Activated CD8-positive, alpha-beta memory T cell treated with anti-CD3 and anti-CD28 coated beads for 4 hours (primary cell): ENCODE measurements at places on chromosomes 13 and 19.

DNA sequence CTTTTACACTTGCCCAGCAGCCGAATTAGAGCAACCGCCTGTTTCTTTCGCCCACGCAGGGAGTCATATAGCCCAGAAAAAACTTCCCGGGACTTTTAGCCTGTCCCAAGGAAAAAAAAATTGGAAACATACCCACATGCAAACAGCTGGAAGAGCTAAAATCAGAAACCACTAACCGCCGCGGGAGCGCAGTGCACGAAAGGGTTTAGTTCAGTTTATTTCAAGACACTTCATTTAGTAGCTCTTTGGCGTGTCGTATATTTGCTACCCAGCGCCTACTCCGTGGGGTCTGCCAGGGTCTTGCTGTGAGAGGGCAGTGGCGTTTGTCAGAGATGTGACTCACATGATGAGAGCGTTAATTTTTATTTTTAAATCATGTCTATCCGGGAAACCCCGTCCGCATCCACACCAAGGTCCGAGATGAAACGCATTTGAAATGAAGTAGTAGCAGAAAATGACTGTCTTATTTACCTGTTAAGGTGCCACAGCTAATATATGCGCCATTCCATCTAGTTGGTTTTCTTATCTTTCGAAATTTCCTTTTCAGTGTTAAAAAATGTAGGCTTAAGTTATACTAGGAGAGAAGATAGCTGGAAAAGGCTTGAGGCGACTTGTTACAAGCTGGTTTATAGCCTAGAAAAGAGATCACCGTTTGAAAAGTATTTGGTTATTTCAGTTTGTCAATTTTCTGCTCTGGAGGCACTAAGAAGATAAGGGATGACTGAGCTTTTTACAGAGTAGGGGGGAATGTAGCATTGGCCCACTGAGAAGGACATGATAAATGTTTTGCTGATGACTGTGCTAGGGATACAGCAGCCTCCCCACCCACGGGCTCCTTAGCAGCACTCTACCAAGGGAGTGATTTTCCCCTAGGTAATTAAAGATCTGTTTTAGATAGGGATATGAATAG lies 1.7 kb downstream of the KLF5 start:
- no peak for DNase-seq

DNA sequence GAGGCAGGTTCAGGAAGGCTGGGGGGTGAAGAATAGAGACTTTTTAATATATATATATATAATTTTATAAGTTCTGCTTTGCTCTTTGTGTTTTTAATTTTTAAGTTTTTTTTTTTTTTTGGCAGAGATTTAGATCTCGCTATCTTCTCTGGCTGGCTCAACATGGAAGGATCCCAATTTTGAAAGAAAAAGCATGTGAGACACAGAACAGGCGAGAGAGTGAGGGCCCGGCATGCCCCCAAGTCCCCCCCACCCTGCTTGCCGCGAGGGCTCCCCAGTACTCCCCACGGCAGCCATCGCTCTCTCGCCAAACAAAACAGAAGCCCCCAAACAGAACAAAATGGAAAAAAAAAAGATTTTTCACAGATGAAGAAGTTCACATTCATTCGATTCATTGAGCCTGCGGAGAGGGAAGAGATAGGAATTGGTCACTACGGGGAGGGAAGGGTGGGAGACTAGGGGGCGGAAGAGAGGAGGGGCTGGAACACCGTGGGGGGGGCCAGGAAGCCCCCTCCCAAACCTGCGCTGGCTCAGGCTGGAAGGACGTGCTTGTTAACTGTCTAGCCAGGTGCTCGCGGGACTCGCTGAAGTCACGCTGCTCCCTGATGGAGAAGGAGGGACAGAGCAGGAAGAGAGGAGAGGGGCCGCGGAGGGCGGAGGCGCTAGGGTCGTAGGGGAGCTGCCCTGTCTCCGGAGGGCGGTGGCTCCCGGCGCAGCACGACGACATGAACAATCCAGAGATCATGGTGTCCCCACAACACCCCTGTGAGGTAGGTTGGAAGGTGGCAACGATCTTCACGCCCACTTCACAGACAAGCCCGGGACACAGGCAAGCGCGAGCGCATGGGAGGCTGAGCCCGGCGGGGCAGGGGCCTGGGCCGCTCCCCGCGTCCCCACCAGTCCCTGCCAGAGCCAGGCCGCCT lies 10.6 kb downstream of the KHSRP start:
- DNase-seq, result no peak

DNA sequence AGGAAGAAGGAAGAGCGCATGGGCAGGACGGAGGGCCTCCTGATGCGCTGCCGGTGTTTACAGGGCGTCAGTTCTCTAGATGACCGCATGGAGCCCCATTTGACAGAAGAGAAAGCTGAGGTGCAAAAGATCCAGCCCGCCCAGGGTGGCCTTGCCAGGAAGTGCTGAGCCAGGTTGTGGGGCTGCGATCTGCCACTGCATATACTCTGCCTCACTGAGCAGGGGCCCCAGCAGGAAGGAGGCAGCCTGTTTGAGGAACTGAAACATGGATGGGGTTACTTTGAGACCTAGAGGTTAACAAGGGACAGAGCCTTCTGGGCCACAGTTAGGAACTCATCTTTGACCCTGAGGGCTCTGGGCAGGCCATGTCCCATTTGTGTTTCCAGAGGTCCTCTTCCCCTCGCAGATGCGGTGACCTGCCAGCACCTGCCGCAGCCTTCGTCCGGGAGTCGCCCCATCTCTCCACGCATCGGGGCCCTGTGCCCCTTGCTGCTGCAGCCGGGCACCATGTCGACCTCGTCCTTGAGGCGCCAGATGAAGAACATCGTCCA lies 3.2 kb downstream of the EPN1 start:
- no peak for DNase-seq

GRCh38 chr13:65710514-65710913 lies 1519.6 kb downstream of the PCDH9 start:
- no peak for DNase-seq

GRCh38 chr19:51815043-51815442 lies 20.1 kb downstream of the FPR3 start:
- DNase-seq, result no peak

DNA sequence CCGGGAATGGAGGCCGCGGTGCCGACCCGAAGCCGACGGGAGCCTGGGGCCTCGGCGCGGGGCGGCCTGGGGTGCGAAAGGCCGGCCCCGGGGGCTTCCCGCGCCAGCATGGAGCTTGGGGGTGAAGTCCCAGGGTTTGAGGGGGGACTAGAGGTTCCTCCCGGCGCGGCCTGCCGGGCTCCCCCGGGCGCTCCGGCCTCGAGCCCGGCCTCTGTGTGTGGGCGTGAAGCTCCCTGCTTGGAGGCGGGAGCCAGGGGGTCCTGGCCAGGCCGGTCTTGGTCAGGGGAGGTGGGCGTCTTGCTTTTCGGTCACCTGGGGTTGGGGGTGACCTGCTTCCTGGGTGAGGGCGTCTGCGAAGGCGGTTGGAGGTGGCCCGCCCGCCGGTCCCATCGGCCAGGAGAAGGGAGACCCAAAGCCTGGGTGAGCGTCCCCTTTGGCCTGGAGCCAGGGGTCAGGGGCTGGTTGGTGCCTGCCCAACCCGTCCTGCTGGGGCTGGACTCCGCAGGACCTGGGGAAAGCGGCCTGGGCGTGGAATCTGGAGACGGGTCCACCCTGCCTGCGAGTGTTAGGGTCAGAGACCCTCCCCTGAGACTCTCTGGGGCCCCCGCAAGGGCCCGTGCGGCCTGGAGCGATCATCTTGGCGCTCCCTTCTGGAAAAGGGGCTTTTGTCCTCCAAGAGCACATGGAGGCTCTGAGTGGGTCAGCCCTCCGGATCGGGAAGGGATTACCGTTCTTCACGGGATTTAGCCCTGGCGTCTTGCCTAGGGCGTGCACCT lies 535 bp downstream of the BSG start:
- no peak for DNase-seq

GRCh38 chr13:110887597-110888333 lies 27.1 kb downstream of the ANKRD10 start:
- DNase-seq, result no peak

DNA sequence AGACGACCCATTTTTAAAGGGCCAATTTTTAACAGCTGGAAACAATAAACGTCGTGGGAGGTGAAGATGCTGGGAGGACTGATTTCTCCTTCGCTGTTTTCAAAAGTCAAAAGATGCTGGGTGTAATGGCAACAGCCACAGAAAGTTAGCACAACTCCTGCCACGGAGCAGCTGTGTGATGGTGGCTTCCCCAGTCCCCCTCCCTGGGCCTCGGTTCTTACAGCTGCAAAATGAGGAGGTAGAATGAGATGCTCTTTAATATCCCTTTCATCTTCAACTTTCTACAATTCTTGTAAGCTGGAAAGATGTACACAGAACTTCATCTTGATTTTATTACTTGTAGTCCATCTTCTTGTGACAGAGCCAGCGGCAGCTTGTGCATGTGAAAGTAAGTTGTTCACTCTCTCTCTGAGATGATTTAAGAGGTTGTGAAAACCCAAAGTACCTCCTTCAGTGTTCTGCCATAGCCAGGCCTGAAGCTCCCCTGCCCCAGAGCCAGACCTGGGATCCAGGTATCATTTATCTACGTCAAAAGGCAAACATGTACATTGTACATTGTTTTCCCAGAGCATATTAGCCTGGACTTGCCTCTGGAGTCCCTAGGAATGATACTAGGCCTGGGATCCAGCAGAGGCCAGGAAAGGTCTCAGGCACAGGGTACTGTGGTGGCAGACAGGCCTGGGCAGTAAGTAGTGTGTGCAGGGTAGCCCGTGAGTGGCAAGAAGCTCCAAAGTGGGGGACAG lies 3.4 kb upstream of the UBE2L5 start:
- no peak for DNase-seq

- DNase-seq, result no peak
These were observed 310.4 kb downstream of the IRS2 start for GRCh38 chr13:109476001-109476400.

GRCh38 chr19:11426656-11427055 lies 7.5 kb upstream of the RGL3 start:
- no peak for DNase-seq

GRCh38 chr19:31423896-31424295 lies 74.7 kb upstream of the TSHZ3 start:
- DNase-seq, result no peak

DNA sequence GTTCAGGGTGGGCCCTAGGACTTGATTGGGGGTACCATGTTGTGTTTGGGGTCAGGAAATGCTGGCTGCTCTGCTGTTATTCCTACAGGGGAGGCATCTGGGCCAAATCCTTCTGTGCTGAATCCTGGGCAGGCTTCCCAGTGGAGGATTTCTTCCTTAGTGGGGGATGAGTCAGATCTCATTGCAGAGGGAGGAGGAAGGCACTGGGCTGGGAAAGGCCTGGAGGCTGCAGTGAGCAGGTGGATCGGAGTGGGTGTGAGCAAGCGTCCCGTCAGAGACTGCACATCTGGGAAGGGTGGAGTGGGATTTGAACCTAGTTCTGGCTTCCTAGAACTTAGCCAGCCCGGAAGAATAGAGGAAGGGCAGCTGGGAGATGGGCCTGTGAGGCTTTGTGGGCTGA lies 11.5 kb downstream of the CCDC124 start:
- DNase-seq, result no peak

DNA sequence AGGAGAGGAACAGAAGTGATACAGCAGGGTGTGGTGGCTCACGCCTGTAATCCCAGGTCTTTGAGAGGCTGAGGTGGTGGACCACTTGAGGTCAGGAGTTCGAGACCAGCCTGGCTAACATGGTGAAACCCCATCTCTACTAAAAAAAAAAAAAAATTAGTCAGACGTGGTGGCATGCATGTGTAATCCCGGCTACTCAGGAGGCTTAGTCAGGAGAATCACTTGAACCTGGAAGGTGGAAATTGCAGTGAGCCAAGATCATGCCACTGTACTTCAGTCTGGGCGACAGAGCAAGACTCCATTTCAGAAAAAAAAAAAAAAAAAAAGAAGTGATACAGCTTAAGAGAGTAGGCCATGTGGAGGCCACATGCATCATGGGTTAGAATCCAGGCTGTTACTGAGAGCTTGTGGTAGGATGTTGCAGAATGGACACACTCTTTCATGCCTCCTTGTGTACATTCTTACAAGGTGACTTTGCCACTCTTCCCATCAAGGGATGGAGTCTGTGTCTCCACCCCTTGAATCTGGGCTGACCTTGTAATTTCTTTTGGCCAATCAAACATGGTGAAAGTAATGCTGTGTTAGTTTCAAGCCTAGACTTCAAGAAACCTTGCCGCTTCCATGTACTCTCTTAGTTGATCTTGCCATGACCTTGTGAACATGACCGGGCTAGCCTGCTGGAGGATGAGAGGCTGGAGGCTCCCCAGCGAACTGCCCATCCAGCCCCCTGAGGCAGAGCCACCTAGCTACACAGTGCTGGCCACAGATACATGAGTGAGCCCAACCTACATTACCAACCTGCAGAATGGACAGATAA lies 12.3 kb downstream of the FAM187B start:
- DNase-seq, result no peak

- DNase-seq, result no peak
These were observed 25.7 kb downstream of the TEX29 start for GRCh38 chr13:111346101-111346680.

DNA sequence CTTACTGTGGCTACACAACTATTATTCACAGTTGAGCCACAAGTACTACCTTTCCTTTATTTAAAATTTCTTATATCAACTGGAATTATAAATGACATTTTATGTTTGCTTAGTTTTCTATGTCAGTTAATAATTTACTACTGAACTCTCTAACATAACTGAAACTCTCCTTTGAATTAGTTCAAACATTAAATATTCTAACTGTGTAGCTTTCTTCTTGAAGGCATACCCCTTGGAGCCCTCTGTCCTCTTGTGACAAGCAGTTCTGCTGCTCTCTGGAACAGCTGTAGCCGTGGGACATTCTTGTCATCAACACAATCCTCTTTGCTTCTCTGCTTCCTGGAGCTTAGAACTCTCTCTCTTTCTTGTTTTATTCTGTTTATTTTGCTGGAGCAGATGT lies 244.8 kb downstream of the NHLRC3 start:
- DNase-seq, result no peak

GRCh38 chr13:98821372-98822224 lies 69.1 kb upstream of the SLC15A1 start:
- no peak for DNase-seq

- DNase-seq, result no peak
These were observed 754 bp upstream of the CHERP start for GRCh38 chr19:16542910-16543472.

DNA sequence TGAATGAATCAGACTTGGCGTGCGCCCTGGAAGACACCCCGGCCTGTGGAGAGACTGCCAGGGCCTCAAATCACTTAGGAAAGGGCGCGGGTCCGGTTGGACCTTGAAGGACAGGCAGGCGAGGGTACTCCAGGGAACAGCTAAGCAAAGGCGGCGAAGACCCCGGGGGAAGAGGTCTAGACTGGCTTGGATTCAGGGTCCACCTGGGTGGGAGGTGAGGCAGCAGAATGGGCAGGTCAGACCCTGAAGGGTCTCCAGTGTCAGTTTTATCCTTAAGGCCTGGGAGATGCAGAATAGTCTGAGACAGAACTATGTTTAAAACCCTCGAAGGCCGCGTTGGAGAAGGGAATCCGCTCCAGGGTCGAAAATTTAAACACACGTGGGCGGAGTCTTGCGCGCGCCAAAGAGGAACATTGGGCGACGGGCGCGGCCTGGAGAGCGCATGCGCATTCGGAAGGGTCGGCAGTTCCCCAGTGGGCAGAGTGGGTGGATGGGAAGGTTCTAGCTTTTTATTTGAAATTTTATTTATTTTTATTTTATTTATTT lies 567 bp upstream of the SMG9 start:
- peak; percentile 58 for DNase-seq

- no peak for DNase-seq
These were observed 182.7 kb downstream of the TBC1D4 start for GRCh38 chr13:75299246-75299645.

GRCh38 chr19:40232949-40233810 lies 6.7 kb upstream of the CCNP start:
- DNase-seq, result no peak
